ENCODE measurements at places on chromosomes 1 and 21.
A peak's percentile ranks its signal among the peaks of the same experiment; 100 is the strongest.

GRCh38 chr21:34880401-34880800, 168.7 kb downstream of the RUNX1 start:
- peak; percentile 35 for DNase-seq

DNA sequence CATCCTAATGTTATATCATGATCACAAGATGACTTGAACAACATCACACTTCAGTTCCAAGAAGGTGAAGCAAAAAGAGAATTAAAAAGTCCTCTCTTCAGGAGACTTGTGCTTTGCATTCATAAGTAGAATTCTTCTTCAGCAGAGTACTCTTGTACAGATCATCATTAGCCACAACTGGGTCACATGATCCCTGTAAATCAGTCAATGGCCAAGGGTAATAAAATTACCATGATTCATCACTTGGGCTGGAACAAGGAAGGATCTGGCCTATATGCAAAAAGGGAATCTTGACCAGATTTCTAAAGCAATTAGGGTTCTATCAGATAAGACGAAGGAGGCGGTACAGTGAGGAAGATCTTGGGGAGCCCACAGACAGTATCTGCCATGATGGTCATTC, 458.0 kb upstream of the DEPDC1 start:
- DNase-seq = no peak

GRCh38 chr21:43345746-43346409, 81.1 kb downstream of the SIK1 start:
- DNase-seq = no peak

DNA sequence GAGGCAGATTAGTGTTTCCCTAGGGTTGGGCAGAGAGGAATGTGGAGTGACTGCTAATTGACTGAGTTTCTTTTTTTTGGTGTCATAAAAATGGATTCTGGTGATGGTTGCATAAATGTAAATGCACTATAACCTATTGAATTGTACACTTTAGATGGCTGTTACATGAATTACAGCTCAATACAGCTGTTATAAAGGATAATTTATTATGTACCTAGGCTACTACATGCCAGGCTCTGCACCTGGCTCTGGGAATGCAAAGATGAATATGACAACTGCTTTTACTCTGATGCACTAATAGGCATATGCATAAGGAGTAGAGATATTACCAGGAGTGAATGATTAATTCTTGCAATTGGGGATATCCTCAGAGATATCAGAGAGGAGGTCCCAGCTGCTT, 345.3 kb downstream of the PTBP2 start:
- DNase-seq = no peak

GRCh38 chr21:19702726-19703125, 1295.5 kb upstream of the NCAM2 start:
- no peak for DNase-seq

DNA sequence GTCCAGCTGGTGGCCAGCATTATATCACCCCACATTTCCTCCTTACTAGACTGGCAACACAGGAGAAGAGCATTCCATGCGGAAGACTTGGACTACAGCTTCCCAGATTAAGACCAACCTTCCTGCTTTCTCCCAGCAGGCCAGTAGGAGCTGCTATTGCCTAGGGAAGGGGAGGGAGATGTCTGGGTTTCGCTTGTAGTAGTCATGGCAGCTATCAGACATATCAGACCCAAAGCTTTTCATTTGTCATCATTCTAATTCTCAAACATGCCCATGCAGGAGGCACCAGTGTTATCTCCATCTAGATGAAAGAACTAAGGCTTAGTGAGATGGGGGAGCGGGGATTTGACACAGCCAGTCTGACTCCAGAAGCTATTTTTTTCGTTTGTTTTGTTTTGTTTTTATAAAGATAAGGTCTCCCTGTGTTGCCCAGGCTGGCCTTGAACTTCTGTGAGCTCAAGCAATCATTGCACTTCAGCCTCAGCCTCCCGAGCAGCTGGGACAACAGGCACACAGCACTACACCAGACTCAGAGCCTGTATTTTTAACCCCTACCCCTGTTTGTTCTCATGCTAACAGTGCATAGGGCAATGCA, 4.5 kb downstream of the PLA2G2A start:
- DNase-seq = peak; percentile 48

DNA sequence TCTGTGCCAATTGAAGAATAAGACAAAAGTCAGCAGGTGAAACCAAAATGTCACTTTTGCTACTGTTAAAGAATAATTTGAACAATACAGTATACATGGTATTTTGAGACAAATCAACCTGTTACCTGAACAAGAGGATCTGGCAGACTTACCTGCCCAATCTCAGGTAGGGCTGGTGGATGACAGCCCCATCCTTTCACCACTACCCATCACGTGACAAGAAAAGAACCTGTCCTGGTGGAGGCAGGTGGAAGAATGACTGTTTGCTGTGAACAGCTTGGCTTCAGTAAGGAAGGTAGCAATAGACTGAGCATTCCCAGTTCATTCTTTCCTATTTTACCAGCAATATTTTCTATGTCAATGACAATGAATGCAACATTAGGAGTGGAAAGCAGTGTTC, 349.6 kb downstream of the GPATCH2 start:
- DNase-seq = no peak

- DNase-seq = no peak
Observed at GRCh38 chr1:226223157-226223785, at the start of gene MIXL1. Gene MIXL1 (plus strand): TSS chr1:226223664. CDS start chr1:226223682, 18 bp downstream.

DNA sequence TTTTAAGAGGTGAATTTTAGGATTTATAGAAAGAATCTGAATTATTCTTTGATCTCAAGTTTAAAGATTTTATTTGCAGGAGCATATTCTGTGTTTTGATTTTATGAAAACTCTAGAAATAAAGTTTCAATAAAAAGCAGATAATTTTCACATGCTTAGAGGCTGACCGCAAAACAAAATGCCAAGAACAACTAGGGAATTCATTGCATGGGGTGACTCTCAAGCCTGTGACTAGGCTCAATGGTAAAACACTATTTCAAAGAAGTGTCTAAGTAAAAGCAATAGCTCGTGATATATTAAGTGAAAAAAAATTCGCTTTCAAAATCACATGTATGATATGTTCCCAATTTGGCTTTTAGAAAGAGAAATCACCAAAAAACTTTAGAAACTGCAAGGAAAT, 49.6 kb downstream of the RPL5 start:
- no peak for DNase-seq

GRCh38 chr21:15097580-15097979, 32.8 kb upstream of the NRIP1 start:
- no peak for DNase-seq

DNA sequence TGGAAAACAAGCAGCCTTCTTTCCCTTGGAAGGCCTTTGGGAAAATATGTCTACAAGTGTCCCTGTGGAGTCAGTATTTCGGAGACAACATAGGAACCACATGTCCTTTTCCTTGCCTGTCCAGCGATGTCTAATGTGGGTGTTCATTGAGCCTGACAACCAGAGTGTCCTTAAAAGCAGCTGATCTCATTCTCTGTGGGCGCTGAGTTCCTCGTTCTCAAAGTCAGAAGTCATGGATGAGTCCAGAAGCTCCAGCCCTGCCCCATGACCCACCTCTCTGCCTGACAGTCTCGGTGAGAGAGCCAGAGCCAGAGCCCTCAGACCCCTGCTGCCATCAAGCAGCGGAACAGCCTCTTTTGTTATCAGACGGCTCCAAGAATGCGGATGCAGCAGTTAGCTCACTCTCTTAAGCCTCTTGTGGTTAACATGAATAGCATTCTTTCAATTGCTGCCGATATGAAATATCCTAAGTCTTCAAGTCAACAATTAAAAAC, 329.2 kb downstream of the TGFB2 start:
- DNase-seq = no peak

- DNase-seq = no peak
Observed at GRCh38 chr1:19433719-19433998, 51.7 kb downstream of the CAPZB start.

DNA sequence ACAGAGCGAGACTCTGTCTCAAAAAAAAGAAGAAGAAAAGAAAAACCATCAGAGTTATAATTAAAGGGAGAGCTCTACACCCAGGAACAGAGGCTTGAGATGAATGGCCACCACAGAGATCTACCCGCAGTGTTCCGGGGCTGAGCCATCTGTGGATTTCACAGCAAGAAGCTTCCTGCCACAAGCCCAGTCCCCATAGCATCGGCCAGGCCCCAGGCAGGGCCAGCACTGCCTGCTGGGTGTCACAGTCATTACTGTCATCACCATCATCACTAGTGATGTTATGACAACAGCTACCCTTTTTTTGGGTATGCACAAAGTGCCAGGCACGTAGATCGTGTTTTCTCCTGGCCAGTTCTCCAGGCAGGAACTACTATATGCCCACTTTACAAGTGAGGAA, 111.6 kb upstream of the VAMP3 start:
- DNase-seq = no peak

- no peak for DNase-seq
Observed at GRCh38 chr21:21807598-21807903, 809.3 kb downstream of the NCAM2 start.

All from NCI-H1417 (cell line).